ENCODE measurements at places on chromosomes 1 and 21.

DNA sequence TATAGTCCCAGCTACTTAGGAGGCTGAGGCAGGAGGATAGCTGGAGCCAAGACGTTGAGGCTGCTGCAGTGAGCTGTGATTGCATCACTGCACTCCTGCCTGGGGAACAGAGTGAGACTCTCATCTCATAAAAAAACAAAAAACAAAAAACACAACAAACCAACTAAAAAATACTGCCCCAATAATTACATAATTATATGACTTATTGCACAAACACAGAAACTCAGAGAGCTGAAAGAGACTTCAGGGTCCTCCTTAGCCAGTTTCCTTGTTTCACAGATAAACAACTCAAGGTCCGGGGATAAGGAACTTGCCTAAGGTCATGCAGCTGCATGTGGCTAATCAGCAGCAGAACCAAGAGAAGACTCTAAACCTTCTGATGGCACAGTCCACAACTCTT lies 11.9 kb downstream of the EXTL2 start:
- no peak for DNase-seq

- DNase-seq: no peak
Measured at GRCh38 chr21:17711896-17712295, 99.2 kb upstream of the BTG3 start.

DNA sequence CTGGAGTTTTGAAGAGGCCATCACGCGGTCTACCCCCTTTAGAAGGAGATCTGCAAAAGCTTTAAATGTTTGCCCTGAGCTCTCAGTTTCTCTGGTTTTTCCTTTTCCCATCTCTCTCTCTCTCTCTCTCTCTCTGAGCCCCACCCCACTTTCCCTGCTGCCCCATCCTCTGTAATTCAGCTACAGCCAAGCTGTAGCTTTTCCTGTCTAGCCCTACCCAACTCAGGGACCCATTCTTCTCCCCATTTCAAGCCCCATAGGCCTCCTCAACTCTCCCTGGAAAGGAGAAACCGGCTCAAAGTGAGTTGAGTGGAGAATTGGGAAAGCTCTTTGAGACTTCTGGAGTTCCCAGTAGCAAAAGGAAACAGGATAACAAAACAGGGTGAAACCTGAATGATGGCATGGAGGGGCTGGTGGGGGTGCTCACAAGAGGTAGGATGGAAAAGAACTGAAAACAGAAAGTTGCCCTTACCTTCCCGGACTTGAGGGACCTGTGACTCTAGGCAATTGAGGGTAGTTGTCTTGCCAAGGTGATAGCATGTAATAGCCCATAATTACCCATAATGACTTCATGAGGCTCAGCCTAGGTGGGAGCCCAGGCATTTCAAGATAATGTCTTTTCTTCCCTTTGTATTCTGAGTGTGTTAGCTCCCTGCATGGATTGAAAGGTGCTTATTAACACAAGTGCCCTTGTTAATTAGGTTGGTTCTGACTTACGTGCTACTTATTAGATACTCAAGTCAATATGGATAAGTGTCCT lies 84.9 kb downstream of the SLC16A1 start:
- peak; percentile 47 for DNase-seq

DNA sequence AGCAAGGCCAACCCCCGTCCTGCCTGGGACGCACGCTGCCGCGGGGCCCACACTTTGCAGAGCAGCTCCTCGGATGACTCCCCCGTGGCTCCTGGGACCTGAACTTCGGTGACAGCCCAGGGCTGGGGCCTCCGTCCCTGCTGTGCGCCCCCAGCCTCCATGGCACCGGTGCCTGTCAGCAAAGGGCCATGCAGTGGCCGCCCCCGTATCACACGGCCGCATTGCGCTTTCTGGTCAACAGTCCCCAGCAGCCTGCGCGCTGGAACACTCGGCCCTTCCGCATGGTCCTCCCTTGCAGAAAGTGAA lies 18.0 kb downstream of the NADK start:
- no peak for DNase-seq

GRCh38 chr1:36628804-36629203 lies 146.1 kb upstream of the CSF3R start:
- DNase-seq: no peak

DNA sequence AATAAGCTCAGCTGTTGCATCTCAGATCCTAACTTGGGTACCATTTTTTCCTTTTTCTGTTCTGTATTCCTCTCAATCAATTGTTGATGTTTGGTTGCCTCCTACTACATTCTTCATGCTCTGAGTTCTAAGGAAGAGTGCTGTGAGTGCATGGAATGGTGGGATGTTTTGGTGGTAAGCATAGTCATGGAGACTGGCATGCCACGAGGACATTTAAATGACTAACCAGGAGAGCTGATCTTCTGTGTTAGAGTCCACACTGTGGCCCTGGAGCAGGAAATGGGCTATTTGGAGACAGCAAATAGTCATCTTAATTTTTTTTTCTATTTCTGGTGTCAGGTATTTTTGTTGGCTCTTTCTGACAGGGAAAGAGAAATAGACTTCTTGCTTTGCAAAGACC lies 69.5 kb upstream of the HSD17B7 start:
- no peak for DNase-seq

GRCh38 chr1:64309431-64309831 lies 106.0 kb downstream of the UBE2U start:
- peak; percentile 15 for DNase-seq

GRCh38 chr1:85629532-85629920 lies 49.0 kb downstream of the CCN1 start:
- DNase-seq: no peak

- peak; percentile 56 for DNase-seq
Measured at GRCh38 chr21:33924766-33925100, 9.1 kb upstream of the ATP5PO start.

Data from ELF-1 (cell line).